ENCODE measurements at places on chromosomes 11 and 22. TPM values are rescaled to one million over a fixed set of nuclear protein-coding genes. Genes with fewer than 3 reads are reported as not detected.

LDHAL6A gene
- total RNA-seq = not detected

C11orf86 gene
- total RNA-seq = not detected

GRCh38 chr22:19387575-19387974 is 44.0 kb downstream of the HIRA start:
- no peak for DNase-seq

DNA sequence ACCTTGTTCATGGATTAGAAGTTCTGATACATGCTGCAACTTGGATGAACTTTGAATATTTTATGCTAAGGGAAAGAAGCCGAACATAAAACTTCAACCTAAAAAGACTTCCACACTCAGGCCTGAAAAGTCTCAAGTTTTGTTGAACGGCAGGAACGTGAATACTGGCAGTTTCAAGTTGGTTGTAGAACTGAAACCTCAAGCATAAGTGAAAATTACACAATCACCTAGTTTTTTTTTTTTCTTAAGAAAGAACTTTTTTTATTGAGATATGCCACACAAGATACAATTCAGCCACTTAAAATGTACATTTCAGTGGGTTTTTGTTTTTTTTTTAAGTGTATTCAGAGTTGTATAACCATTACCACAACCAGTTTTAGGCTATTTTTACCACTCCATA is 50.8 kb upstream of the ADORA2A start:
- DNase-seq = no peak

DNA sequence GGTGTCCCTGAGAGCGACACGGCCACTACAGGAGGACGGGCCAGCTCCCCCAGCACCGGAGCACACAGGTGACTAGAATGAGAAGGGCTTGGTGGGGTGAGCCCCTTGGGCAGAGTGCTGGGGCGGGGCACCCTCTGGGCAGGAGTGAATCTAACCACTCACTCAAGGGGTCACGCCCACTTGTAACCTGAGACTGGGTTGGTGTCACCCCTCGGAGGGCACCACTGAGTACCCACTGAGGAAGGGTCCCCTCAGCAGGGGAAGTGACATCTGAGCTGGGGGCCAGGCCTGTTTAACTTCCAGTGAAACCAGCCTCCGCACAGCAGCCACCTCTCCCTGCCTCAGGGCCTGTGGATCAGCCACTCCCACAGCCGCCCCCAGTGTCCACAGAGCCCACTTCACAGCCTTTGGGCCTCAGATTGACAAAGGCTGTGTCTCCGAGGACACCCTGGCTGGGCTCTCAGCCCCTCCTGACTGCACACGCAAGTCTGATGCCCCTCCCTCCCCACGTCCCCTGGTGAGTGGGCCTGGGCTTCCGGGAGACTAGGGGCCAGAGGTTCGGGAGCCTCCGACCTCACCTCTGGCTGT is 5.6 kb downstream of the GATD1 start:
- no peak for DNase-seq

- DNase-seq = no peak
Observed at GRCh38 chr11:68665436-68665835, 18.9 kb upstream of the GAL start.

C11orf87 gene
- total RNA-seq = not detected
